GM23338 (cell line): ENCODE measurements at places on chromosomes 3 and 15. TPM values are rescaled to one million over a fixed set of nuclear protein-coding genes. Genes with fewer than 3 reads are reported as not detected.
A peak's percentile ranks its signal among the peaks of the same experiment; 100 is the strongest.

DNA sequence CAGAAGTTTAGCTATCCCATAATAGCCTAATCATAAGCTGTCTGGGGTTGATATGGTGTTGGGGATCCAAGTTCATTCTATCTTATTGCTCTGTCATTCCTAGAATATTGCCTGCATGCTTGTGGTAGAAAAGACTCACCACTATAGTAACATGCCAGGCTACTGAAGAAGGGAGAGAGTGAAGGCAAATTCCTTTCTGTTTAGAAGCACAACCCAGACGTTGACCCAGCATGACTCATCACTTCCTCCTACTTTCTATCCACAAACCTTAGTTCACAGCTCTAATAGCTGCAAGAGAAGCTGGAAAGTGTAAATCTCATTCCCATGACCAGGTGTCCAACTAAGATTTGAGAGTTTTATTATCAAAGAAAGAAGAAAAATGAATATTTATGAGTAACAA, 57.8 kb upstream of the NMD3 start:
- no peaks in the 10 kb centered on the region for H3K4me1 ChIP-seq
- no peaks in the 10 kb centered on the region for H3K36me3 ChIP-seq
- H3K27ac ChIP-seq = no peak overlapping the region
- H3K27me3 ChIP-seq = no peaks in the 10 kb centered on the region
- H3K4me3 ChIP-seq = no peak overlapping the region
- peak; percentile 32 for DNase-seq

DNA sequence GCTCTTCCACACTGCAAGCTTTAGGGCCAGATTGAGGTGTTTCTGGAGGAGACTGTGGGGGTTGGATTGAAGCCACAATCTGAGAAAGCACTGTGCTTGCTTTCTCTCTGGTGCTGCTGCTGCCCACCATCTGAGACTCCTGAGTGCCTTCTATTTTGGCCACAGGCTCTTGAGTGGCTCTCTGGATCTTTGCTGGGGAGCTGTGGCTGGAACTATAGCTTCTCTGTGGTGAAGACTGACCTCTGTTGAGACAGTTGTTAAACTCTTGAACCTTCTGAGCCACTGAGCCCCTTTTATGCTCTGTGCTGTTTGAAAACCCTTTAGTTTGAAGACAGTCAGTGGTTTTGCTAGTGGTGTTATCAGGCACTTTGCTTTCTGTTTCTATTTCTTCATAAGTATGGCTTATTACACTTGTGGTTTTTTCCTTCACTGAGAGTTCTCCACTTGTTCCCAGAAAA, 108.7 kb upstream of the TSPAN3 start:
- no peak overlapping the region for H3K27ac ChIP-seq
- H3K4me3 ChIP-seq = no peak overlapping the region
- H3K36me3 ChIP-seq = no peaks in the 10 kb centered on the region
- no peaks in the 10 kb centered on the region for H3K27me3 ChIP-seq
- no peak for DNase-seq

GRCh38 chr15:99155961-99156443, 51.1 kb downstream of the SYNM start:
- H3K36me3 ChIP-seq = no peaks in the 10 kb centered on the region
- DNase-seq = no peak
- H3K4me3 ChIP-seq = no peak overlapping the region
- no peak overlapping the region for H3K27ac ChIP-seq

GRCh38 chr3:64104691-64105111, 81.4 kb upstream of the PSMD6 start:
- no peak overlapping the region for H3K27ac ChIP-seq
- DNase-seq = no peak
- H3K27me3 ChIP-seq = no peaks in the 10 kb centered on the region
- H3K4me1 ChIP-seq = peaks cover 31% of the 10 kb centered on the region; the same call in 1 of the 2 replicates
- H3K36me3 ChIP-seq = no peaks in the 10 kb centered on the region

- H3K27me3 ChIP-seq = no peaks in the 10 kb centered on the region
- no peaks in the 10 kb centered on the region for H3K4me1 ChIP-seq
- no peaks in the 10 kb centered on the region for H3K36me3 ChIP-seq
- no peak for DNase-seq
These were observed 277.1 kb downstream of the XXYLT1 start for GRCh38 chr3:194993896-194994295.

- H3K27ac ChIP-seq = 0 out of 2 replicates have a peak overlapping the region, but pooled peaks have one; percentile 1
- no peak for DNase-seq
- 0 out of 2 replicates have a peak, but pooled peaks cover 4% of the 10 kb centered on the region for H3K4me1 ChIP-seq
- no peak overlapping the region for H3K4me3 ChIP-seq
These were observed 17.0 kb downstream of the LRCH3 start for GRCh38 chr3:197807969-197808587.

DNA sequence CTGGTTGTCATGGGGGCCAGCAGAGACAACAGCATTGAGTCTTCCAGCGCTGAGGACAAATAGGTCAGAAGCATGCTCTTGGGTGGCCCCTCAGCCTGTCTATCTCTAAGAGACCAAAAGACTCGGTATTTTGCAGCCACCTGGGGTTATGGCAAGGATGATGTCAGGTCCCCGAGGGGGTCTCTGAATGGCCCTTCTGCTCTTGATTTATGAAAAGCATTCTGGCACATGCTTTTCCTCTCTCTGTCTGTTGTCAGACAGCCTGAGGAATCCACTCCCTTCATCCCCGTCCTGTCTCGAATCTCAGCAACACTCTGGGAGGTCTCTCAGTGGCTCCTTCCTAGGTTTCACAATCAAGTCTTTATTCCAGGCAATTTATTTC, 156.6 kb upstream of the RGMA start:
- H3K27ac ChIP-seq = no peak overlapping the region
- H3K4me3 ChIP-seq = no peak overlapping the region
- peaks cover 7% of the 10 kb centered on the region for H3K27me3 ChIP-seq
- no peaks in the 10 kb centered on the region; the same call in 1 of the 2 replicates for H3K36me3 ChIP-seq
- H3K4me1 ChIP-seq = peaks cover 25% of the 10 kb centered on the region

GRCh38 chr3:156548902-156549301, 6.0 kb downstream of the SSR3 start:
- H3K27me3 ChIP-seq = no peaks in the 10 kb centered on the region
- peaks cover 65% of the 10 kb centered on the region for H3K36me3 ChIP-seq
- H3K4me3 ChIP-seq = no peak overlapping the region
- H3K4me1 ChIP-seq = peaks cover 6% of the 10 kb centered on the region

DNA sequence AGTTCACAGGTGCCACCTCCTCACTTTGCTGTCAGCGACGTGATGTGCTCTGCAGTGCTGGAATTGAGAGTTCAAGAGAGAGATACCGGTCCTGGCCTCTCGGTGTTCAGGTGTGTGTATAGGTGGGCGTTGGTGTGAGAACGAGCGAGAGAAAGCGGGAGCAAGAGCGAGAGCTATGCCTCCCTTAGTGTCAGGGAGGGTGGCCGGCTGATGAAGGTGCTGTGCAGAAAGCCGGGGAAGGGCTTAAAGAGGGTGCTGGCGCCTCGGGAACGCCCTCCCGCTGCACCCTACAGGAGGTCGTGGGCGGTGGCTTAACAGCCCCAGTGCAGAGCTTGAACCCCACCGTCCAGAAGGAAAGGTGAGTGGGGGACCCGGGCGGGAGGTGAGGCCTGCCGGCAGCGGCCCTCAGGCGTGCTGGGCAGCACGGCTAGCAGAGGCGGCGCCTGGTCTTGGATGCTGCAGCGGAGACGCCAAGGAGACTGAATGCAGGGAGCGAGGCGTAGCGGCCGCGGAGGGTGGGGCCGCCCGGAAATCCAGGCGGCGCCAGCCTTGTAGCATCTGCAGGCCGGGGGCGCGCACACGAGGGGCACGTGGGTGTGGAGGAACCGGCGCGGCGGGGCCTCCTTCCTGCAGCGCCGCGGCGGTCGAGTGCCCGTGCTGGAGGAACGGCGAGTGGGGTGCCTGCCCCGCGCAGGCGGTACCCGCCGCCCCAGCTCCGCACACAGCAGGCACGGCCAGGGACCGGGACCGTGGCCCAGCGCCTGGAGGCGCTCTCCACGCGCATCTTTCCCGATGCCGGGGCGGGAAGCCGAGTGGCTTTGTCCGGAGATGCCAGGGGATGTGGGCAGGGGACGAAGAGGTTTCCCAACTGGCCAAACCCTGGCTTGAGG, 246.8 kb upstream of the TOPAZ1 start:
- peak overlapping the region; percentile 91 for H3K4me3 ChIP-seq
- peaks cover 85% of the 10 kb centered on the region for H3K27me3 ChIP-seq
- H3K36me3 ChIP-seq = no peaks in the 10 kb centered on the region

GRCh38 chr15:69456208-69457166, 3.9 kb downstream of the RPLP1 start:
- H3K36me3 ChIP-seq = peaks cover 32% of the 10 kb centered on the region
- no peaks in the 10 kb centered on the region for H3K27me3 ChIP-seq
- no peak overlapping the region for H3K4me3 ChIP-seq
- peak overlapping the region; percentile 82 for H3K27ac ChIP-seq
- H3K4me1 ChIP-seq = peaks cover 13% of the 10 kb centered on the region
- no peak for DNase-seq

- no peaks in the 10 kb centered on the region for H3K36me3 ChIP-seq
- H3K4me1 ChIP-seq = peaks cover 4% of the 10 kb centered on the region; the same call in 1 of the 2 replicates
- no peak overlapping the region for H3K4me3 ChIP-seq
- H3K27ac ChIP-seq = no peak overlapping the region
- no peak for DNase-seq
- H3K27me3 ChIP-seq = no peaks in the 10 kb centered on the region
These were observed 61.3 kb upstream of the GATM start for GRCh38 chr15:45439521-45440260.

- no peaks in the 10 kb centered on the region for H3K36me3 ChIP-seq
- no peaks in the 10 kb centered on the region for H3K4me1 ChIP-seq
- no peak overlapping the region for H3K4me3 ChIP-seq
- H3K27me3 ChIP-seq = no peaks in the 10 kb centered on the region
These were observed 671.7 kb downstream of the MECOM start for GRCh38 chr3:168991803-168992202.

- peaks cover 57% of the 10 kb centered on the region for H3K27me3 ChIP-seq
- H3K27ac ChIP-seq = no peak overlapping the region
- no peaks in the 10 kb centered on the region for H3K4me1 ChIP-seq
- no peaks in the 10 kb centered on the region for H3K36me3 ChIP-seq
These were observed 6.7 kb downstream of the EFCC1 start for GRCh38 chr3:129007792-129008191.

DNA sequence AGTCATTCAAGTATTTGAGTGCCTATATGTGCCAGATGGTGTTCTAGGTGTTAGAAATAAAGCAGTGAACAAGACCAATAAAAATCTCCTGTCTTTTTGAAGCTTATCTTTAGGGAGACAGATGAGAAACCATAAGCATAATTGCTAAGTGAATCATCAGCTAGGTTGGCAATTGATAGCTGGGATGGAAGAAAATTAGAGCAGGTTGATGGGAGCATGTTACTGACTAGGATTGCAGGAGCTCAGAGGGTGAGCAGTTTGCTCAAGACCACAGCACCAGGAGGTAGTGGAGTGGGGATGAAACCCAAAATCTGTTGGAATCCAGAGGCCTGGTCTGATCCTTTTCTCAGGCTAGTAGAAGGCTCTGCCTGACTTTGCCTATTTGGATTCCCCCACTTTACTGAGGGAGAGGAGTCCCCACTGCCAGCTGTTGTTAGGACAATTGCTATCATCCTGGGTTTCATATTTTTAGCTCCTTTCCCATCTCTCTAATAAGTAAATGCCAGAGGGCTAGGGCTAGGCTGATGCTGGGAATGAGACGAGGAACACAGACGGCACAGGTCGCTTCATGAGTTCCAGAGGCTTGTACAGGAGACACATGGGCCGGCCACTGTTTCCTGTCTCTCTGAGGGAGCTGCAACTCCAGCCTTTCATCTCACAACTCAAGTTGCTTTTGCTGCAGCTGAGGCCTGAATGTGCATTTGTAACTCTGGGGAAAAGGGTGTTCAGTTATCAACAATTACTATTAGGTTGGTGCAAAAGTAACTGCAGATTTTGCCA, 102.9 kb downstream of the CACNA1D start:
- H3K27me3 ChIP-seq = no peaks in the 10 kb centered on the region
- no peak overlapping the region for H3K4me3 ChIP-seq
- H3K27ac ChIP-seq = no peak overlapping the region

GRCh38 chr3:104909721-104910120, 457.0 kb upstream of the ALCAM start:
- no peaks in the 10 kb centered on the region; the same call in 1 of the 2 replicates for H3K4me1 ChIP-seq
- no peak overlapping the region for H3K27ac ChIP-seq
- H3K36me3 ChIP-seq = no peaks in the 10 kb centered on the region

GRCh38 chr3:71260782-71261181, 322.7 kb downstream of the FOXP1 start:
- 0 out of 2 replicates have a peak, but pooled peaks cover 9% of the 10 kb centered on the region for H3K4me1 ChIP-seq
- H3K36me3 ChIP-seq = no peaks in the 10 kb centered on the region
- no peak for DNase-seq
- no peak overlapping the region for H3K27ac ChIP-seq

DNA sequence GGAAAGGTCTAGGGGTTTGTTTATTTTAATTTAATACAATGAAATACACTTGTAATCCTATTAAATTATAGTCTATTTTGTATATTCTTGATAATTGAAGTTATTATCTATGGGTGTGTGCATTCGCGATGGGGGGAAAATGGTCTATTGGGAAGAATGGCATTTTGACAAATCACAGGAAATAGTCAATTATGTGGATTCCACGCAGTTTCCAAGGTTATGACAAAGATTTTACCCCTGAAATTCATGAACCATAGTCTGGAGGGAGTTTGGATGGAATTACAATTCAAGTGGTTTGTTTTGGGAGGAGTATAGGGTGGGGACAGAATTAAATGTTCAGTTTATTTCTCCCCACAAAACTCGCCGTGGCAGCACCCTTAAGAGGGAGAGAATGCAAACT, 66.5 kb downstream of the RBMS3 start:
- no peaks in the 10 kb centered on the region for H3K36me3 ChIP-seq
- H3K4me3 ChIP-seq = no peak overlapping the region
- peaks cover 56% of the 10 kb centered on the region for H3K4me1 ChIP-seq
- no peaks in the 10 kb centered on the region for H3K27me3 ChIP-seq

GRCh38 chr15:70127288-70127746, 29.6 kb upstream of the TLE3 start:
- no peak for DNase-seq
- no peaks in the 10 kb centered on the region for H3K4me1 ChIP-seq
- no peaks in the 10 kb centered on the region for H3K36me3 ChIP-seq
- no peak overlapping the region for H3K27ac ChIP-seq

- no peak overlapping the region for H3K4me3 ChIP-seq
- H3K27ac ChIP-seq = no peak overlapping the region
- H3K36me3 ChIP-seq = no peaks in the 10 kb centered on the region
These were observed 58.5 kb downstream of the ERC2 start for GRCh38 chr3:56409790-56410189.

DNA sequence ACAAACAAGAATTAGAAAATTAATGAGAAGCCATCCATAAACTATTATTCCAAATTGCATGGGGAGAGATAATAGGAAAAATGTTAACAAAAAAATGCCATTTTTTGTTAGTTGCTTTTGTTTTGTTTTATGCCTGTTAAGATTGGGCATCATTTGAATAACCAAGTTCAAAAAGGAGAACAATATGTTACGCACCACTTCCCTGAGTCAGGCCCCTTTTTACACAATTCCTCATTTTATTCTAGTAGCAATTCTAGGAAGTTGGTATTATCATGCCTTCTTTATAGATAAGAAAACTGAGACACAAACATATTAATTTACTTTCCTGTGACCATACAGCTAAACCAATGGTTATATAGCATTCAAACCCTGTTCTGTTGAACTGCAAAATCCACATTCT, 736.9 kb upstream of the CCDC54 start:
- no peak for DNase-seq
- H3K27me3 ChIP-seq = no peaks in the 10 kb centered on the region
- no peak overlapping the region for H3K4me3 ChIP-seq
- no peak overlapping the region for H3K27ac ChIP-seq
- no peaks in the 10 kb centered on the region for H3K4me1 ChIP-seq
- H3K36me3 ChIP-seq = no peaks in the 10 kb centered on the region

The ITIH3 gene
- 0.31 TPM in 1 of 2 replicates, not detected in the other for total RNA-seq

The FBXW12 gene
- not detected in 2 replicates for total RNA-seq

The PYGO1 gene
- total RNA-seq = 0.50 and 0.52 TPM in 2 replicates

The PRSS50 gene
- total RNA-seq = 1.4 and 1.5 TPM in 2 replicates

The NUTM1 gene
- total RNA-seq = 1.0 and 1.2 TPM in 2 replicates

The BFSP2 gene
- total RNA-seq = not detected in 2 replicates

The ZNF445 gene
- total RNA-seq = 16.5 and 16.6 TPM in 2 replicates

The PIGBOS1 gene
- total RNA-seq = 9.1 and 14.1 TPM in 2 replicates

The MKRN3 gene
- not detected in 2 replicates for total RNA-seq

The CHRD gene
- 0.66 and 1.1 TPM in 2 replicates for total RNA-seq

The DNAH12 gene
- total RNA-seq = 0.27 TPM in 1 of 2 replicates, not detected in the other

The HDDC3 gene
- 9.1 and 19.0 TPM in 2 replicates for total RNA-seq
